ENCODE measurements at places on chromosomes 7 and 10.

DNA sequence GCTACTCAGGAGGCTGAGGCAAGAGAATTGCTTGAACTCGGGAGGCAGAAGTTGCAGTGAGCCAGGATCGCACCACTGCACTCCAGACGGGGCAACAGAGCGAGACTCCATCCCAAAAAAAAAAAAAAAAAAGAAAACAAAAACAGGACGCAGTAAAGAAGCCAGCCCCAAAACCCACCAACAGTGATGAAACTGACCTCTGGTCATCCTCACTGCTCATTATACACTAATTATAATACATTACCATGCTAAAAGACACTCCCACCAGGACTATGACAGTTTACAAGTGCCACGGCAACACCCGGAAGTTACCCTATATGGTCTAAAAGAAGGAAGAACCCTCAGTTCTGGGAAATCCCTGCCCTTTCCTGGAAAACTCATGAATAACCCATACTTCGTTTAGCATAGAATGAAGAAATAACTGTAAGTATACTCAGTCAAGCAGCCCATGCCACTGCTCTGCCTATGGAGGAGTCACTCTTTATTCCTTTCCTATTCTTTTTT, 40.0 kb upstream of the EIF4H start:
- no peak for DNase-seq

- no peak for DNase-seq
These were observed 242.1 kb downstream of the CDC14C start for GRCh38 chr7:49166441-49166840.

DNA sequence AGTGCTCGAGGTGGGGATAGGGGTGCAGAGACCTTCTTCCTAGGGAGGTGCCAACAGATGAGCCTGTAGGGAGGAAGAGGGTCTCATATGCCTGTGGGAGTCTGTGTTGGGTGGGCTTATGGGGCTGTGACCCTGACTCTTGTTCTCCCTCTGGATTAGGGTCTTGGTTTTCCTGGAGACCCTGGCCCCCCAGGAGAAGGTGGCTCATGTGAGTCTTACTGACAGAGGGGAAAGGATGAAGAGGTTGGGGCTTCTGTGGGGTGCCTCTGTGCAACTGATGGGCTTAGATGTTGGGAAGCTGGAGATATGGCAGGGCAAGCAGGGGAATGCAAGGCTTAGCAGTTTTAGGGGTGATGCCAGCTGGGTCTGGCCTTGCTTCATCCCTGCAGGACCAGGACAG, 20.2 kb upstream of the VOPP1 start:
- DNase-seq, result no peak

DNA sequence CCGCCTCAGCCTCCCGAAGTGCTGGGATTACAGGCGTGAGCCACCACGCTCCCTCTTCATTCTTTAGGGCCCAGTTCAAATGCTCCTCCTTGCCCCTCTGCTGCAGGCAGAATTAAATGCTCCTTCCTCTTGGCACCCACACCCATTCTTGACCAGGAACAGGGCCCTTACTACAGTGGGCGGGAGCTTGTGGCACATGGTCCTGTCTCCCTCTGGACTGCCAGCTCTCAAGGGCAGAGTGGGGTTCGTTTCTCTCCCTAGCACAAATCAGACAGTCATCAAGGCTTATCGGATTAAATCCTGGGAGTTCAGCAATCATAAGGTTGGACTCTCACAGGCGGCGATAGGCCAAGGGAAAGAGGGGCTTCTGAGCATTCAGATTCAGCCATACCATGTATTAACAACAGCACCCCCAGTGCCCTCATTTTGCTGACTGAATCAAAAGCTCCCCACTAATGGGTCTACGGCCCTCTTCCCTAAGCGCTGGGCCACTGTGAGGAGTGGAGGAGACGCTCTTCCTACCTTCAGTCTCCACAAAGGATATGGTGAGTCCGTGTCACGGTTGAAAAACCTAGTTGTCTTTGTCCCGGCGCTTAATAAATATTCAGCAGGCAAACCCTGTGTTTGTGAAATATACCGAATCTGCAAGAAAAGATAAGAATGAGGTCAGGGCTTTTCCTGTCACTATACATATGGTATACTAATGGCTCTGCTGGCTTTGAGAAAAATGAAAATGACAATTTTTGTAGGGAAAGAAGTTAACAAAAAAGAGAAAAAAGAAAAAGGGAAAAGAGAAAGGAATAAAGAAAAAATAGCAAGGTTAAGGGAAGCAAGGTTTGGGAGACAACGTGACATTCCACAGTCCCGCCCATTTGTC, 107.4 kb downstream of the CLEC2L start:
- no peak for DNase-seq

GRCh38 chr10:119328223-119328622, 120.9 kb downstream of the GRK5 start:
- no peak for DNase-seq

- no peak for DNase-seq
These were observed 16.8 kb upstream of the DNAH11 start for GRCh38 chr7:21526007-21526406.

GRCh38 chr7:130345136-130345535, 520 bp downstream of the CPA5 start:
- no peak for DNase-seq

DNA sequence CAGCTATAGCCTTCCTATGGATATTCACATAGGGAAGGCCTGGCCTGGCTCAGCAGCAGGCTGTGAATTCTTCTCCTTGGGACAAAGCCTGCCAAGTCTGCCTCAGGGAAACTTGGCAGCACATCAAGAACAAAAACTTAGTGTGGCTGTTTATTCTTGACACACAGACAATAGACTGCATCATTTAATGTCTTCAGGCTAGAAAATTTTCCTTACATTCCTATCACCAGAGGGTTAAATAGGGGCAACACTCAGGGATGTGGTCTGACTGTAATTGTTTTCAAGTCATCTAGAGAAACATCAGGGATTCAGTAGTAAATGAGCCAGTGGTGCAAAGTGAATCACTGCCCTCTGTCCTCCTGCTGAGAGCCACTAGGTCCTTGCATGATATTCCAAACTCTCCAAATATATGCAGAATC, 137.3 kb downstream of the SEMA3C start:
- no peak for DNase-seq

- DNase-seq, result no peak
These were observed 145.3 kb downstream of the NOC3L start for GRCh38 chr10:94217411-94217810.

DNA sequence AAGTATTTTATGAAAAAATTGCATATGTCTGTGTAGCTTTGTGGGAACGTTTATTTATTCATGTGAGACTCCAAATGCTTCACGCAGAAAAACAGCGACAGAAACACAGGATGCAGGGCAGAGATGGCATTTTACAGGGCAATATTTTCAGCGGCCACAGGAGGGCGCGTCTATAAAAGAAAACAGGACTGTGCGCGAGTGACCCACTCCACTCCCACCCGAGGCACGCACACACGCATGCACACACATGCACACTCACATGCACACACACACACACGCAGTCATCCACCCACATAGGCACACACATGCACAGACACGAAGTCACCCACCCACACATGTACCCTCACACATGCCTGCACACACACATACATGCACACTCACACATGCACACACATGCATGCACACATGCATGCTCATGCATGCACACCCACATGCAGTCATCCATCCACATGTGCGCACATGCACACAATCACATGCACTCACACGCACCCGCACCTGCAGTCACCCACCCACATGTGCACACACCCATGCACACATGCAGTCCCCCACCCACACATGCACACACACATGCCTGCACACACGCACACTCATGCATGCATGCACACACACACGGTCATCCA, 96.3 kb downstream of the DNAJB6 start:
- no peak for DNase-seq

DNA sequence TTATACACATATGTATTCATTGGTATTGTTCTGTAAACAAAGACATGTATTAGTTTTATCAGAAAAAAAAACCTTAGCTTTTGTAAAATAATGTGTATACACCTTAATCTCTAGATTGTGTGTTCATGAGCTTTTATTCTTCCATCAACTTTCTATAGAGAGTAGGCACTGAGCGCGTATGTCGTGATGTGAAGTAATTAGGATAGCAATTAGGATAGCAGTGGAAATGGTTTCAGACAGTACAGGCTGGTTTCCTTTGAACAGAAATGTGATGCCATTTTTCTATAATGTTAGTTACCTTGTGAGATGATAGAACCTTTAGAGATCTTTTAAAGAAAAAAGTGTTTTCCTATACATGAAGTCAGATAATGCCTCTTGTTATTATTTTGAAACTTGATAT, 237.7 kb upstream of the LRRN3 start:
- DNase-seq, result no peak

DNA sequence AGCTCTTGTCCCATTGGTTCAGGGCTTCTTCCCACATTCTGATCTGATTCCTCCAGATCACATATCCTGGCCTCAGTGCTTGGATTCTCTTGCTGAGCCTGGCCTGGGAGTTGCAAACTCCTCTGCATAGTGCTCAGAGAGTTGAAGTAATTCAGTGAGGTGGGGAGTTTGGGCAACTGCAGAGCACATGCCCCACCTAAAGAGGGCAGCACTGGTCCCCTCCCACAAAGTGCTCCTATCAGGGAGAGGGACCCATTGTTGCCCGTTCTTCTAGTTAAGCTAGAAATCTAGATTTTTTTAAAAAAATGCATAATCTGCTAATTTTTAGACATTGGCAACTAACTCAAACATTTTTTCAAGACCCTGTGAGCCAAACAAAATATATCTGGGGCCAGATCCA, 45.1 kb downstream of the CHN2 start:
- DNase-seq, result no peak

GRCh38 chr7:36487756-36488336, 98.2 kb downstream of the ANLN start:
- no peak for DNase-seq

DNA sequence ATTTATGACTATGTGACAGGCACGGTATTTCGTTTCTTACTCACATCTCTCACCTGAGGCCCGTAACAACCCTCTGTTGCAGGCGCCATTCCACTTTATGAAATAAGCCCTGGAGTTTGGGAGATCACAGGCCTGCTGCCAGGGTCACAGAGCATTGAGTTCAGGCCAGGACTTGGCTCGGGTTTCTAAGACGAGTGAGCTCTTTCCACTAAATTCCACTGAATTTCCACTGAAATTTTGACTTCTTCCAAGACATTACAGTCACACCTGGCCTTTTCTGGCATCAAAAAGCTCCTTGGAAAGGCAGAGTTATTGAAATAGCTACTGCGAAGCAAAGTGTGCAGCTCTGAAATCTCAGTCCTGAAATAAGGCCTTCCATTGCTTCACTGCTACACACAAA, 282.8 kb upstream of the MGMT start:
- no peak for DNase-seq

DNA sequence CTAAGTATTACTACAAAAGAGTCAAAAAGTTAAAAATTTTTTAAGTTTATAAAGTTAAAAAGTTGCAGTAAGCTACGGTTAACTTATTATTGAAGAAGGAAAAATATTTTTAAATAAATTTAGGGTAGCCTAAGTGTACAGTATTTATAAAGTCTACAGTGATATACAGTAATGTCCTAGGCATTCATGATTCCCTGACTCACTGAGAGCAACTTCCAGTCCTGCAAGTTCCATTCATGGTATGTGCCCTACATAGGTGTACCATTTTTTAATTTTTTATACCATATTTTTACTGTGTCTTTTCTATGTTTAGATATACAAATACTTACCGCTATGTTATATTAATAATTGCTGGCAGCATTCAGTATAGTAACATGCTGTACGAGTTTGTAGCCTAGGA, 92.3 kb downstream of the CTNNA3 start:
- DNase-seq, result no peak

Data from activated CD8-positive, alpha-beta memory T cell treated with anti-CD3 and anti-CD28 coated beads for 1 hour (primary cell).